ENCODE measurements at places on chromosomes 4 and X.

- DNase-seq, result no peak
These were observed 7.0 kb downstream of the SH3BGRL start for GRCh38 chrX:81208916-81209315.

DNA sequence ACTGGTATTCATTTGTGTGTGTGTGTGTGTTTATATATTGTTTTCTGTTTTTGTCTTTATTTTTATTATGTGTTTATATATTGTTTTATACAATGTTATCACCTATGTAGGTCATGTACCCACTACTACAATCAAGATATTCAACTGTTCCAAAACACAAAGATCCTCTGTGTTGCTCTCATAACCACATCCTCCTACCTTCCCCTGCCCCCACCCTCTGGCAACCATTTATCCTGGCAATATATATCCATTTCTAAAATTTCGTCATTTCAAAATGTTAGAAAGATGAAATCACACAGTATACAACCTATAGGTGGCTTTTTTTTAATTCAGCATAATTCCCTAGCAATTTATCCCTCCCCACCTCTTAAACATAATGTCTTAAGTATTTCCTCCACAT, 18.8 kb upstream of the RPL34 start:
- no peak for DNase-seq

GRCh38 chr4:1597021-1597931, 86.8 kb downstream of the FAM53A start:
- no peak for DNase-seq

DNA sequence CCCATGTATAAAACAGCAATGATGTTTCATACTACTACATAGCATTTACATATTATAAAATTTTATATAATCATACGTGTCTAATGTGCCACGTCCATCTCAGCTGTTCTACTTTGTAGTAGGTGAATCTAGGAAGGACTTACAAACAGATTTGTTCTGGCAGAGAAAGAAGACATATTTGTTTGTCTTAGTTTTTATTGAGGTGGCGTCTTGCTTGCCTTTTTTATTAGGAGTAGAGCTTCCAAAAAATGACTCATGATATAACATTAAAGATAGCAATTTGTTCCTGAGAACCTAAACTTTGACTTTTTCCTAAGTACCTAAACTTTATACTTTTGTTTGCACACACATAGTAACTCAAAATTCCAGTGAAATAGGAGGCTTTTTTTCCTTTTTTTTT, 64.6 kb downstream of the CLDN22 start:
- no peak for DNase-seq

GRCh38 chr4:37008199-37008598, 236.3 kb upstream of the NWD2 start:
- no peak for DNase-seq

DNA sequence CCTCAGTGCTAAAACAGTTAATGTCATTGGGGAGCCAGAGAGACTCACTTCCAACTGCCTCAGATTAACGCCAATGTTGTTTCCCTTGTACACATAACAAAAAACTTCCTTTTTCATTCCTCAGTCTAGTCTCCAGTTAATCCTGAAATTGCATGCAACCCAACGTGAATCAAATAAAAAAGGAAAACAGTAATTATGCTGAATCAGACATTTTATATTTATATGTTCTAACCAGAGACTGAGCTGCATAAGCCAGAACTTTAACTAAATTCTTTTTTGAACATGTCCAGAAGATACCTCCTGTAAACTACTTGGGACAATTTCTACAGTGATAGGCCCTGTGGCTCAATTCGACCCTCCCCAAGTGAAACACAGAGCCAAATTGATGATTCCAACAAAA, 4.7 kb downstream of the GPC4 start:
- DNase-seq, result no peak

- DNase-seq, result no peak
These were observed 237.2 kb upstream of the ITM2A start for GRCh38 chrX:79604364-79604763.

GRCh38 chrX:119755981-119756533, 2.3 kb upstream of the SOWAHD start:
- no peak for DNase-seq

GRCh38 chrX:145178268-145178667, 69.0 kb upstream of the SPANXN1 start:
- no peak for DNase-seq

DNA sequence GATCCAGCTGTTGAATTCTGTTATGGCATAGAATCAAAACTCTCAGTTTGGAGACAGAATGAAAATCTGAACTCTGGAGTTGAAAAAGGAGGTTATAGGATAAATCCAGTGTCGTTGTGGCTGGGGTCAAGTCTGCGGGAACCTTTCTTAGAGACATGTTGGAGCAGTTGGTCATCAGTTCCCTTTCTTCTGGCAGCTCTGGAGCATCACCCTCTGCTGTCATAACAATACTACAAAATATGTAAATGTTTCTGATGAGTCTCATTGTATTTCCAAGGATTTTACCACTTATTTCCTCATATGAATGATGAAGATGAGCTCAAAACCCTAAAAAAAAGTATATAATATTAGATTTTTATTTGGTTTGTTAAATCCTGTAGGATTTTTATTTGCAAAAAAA, 7.5 kb downstream of the TLR10 start:
- DNase-seq, result no peak

- no peak for DNase-seq
These were observed 78.9 kb downstream of the IL21 start for GRCh38 chr4:122541996-122542395.

DNA sequence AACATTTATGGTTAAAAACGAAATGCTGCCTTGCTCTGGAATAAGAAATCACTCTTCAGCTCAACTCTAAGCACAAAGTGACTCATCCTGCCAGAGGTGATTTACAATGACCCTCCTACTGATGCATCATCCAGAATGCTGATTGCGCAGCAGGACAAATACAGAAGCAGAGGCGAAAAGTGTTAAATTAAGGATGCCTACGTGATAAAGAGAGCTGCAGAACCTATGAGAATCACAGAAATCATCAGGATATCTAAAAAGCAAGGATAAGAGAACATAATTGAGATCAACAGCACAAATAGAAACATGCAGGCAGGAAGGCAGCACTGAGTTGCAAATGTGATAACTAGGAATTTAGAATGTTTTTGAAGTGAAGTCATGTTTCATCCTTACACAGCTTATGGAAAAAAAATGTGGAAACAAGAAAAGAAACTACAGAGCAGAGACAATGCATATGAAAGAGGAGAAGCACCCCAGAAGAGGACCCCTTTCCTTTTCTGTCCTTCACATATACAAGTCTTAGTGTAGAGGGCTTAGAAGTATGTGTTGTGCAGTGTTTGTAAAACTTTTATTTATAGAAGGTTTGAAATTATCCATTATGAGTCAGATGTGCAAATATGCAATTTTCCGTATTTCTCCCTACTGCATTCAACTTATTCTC, 188.4 kb downstream of the SLC7A11 start:
- no peak for DNase-seq

DNA sequence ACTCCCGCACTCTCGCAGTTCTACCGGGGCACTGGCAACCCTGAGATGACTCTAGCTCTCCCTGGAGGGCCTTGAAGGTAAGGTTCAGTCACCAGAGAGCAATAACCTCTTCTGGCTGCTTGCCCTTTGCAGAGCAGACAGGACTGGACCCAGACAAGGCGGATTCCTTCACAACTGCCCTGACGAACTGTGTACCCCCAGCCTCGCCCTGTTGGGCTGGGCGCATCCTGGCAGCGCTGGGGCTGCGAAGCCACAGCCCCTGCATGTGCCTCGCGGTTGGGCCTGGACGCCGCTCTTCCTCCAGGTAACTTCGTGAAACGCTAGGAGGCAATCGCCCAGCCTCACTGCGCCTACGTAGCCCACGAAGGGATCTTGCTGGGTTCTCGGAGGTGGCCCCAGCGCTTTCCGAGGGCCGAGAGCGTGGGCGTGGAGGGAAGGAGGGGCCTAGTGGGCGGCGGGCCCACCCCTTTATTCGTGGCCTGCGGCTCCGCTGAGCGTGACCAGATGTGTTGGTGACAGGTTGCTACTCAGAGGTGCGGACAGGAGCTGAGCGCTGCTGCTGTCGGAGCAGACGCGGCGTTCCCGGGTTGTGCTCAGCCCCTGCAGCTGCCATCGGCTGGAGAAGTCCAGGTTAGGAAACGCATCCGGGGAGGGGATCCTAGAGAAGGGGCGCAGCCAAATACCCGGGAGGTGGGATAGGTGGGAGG, 1.9 kb upstream of the MAMLD1 start:
- DNase-seq, result no peak

GRCh38 chr4:151548708-151549107, 139.7 kb downstream of the FHIP1A start:
- no peak for DNase-seq

- DNase-seq, result no peak
These were observed 9.9 kb downstream of the NSG1 start for GRCh38 chr4:4396628-4397440.

DNA sequence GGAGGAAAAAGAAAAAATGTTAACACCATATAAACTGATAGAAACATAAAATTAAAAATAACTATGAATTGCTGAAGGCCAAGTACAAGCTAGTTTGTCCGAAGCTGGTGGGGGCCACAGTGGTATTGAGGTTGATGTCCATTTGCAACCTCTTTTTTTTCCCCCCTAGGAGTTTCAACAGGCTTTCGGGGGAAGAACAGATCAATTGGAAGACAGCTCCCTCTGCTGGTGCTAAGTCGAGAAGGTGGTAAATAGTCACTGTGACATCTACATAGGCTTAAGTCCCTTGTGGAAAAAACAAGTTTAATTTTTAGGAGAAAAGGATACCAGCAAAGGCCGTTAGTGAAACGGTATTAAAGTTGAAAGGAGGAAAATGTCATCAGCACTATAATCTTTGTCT, 115.7 kb upstream of the ZXDA start:
- DNase-seq, result peak; percentile 12

DNA sequence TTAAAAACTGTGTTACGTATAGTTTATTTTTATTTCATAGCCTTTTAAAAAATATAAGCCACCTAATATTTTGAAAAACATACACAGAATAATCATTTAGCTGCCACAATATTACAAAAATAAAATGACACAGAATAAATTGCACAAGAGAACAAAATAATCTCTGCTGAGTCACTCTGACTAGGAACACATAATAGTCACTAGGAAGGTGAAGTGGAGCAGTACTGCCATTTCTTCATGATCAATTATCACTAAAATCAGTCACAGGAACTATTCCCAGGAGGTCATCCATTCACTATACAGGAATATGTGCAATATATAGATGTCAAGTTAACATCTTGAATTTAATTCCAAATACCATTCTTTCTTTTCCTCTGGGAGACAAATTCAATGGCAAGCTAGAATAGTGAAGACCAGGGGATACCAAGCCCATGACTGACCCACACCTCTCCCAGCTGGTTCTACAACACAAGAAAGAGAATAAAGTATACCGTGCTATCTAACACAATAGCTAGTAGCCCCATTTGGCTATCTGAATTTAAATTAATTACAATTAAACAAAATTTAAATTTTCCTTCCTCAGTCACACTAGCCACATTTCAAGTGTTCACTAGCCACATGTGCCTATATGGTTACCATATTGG, 5.9 kb downstream of the SMIM43 start:
- DNase-seq, result no peak

DNA sequence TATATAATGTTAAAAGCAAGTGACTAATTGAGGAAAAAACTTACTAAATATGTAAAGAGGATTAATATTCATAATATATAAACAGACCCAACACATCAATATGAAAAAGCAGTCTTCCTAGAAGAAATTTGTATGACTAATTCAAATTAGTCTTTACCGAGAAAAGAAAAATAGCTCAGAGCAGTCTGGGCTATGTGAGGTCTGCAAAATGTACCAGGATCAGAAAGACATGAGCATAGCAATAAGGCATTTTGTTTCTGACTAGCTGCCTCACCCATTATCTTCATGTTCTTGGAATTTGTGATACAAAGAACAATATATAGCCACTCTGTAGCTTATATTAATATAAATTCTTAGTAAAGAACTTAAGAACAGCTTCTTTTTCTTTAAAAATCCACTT, 13.7 kb upstream of the TMPRSS11B start:
- DNase-seq, result no peak

- no peak for DNase-seq
These were observed 52.2 kb upstream of the HGFAC start for GRCh38 chr4:3389233-3390215.

GRCh38 chr4:37659696-37660095, 26.5 kb downstream of the RELL1 start:
- DNase-seq, result no peak

- no peak for DNase-seq
These were observed 137.5 kb downstream of the ANK2 start for GRCh38 chr4:113186913-113187312.

DNA sequence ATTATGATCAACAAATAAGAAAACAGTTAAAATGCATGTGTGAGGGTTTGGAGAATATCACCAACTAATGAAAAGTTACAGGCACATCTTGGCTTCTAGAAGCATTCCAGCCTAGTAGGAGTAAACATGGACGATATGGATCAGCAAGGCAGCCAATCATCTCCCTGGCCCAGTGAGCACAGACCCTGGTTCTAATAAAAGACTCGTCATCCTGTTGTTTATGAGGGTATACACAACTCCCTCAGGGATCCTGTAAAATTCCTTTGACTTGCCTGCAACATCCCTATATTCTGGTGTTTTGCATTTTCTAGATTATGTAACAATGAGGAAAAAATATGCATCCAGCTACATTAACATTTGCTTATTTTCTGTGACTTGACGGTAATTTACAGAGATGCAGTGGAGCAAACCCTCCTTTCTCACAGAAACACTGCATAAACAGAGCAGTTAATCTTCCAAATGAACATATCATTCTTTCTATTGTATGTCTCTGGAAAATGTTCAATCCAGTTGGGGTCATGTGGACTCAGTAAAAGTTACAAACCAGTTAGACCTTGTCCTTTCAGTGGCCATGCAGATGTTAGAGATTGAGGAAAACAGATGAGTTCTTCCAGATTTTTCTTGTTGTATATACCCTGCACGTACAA, 88.9 kb upstream of the NDP start:
- no peak for DNase-seq

- DNase-seq, result no peak
These were observed 101.1 kb downstream of the ZDHHC15 start for GRCh38 chrX:75421688-75422230.

- DNase-seq, result no peak
These were observed 4.5 kb downstream of the HHIP start for GRCh38 chr4:144650311-144651005.

- no peak for DNase-seq
These were observed 1862.5 kb upstream of the TENM3 start for GRCh38 chr4:180380733-180381132.

DNA sequence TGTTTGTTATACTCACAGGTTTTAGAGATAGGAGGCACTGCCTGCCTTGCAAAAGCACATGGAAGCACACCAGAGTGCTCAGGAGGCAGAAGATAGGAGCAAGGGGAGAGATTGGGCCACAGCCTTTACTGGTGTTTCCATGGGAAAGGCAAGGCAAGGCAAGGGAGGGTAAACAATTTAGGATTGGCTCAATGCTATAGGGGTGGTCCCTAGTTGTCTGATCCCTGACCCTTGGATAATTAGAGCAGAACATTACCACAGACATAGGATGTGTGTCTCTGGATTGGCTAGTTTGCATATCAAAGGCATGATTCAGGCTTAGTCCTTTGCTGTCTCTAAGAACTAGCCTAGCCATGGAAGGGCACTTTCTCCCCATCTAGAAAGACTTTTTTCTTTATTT, 36.1 kb downstream of the GRXCR1 start:
- DNase-seq, result no peak

Measured in NCI-H1694 (cell line).